ENCODE measurements at places on chromosomes 3 and 15. TPM values are rescaled to one million over a fixed set of nuclear protein-coding genes. Genes with fewer than 3 reads are reported as not detected.

DNA sequence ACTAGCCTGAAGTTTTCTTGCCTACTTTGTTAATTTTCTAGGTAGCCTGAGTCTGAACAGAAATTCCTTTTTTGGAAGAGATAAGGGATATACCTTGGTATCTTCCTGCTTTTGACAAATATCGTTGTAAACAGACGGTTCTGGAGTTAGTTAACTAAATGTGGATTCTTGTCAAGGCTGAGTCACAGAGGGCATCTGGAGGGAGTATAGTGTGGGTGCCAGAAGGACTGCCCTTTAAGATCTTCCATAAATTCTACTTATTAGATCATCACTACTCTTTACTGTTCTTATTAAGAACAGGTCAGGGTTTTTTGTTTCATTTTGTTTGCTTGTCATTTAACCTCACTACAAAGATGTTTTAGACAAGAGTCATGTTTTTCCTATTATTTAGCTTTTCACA lies 125.3 kb upstream of the SKOR1 start:
- DNase-seq, result no peak

GRCh38 chr3:181711325-181712135 lies at the start of gene SOX2:
TSS of gene SOX2 (plus strand) at chr3:181711925. CDS start at chr3:181712361, 436 bp downstream.
- DNase-seq, result peak; percentile 91

- DNase-seq, result peak; percentile 89
Measured at GRCh38 chr3:129627350-129628168, 21.1 kb upstream of the PLXND1 start.

GRCh38 chr3:157443905-157444796 lies 7.5 kb downstream of the PTX3 start:
- DNase-seq, result no peak

GRCh38 chr3:190217081-190217480 lies 96.4 kb upstream of the P3H2 start:
- DNase-seq, result no peak

GRCh38 chr3:16286161-16286560 lies 21.1 kb downstream of the OXNAD1 start:
- DNase-seq, result no peak

GRCh38 chr3:132660052-132660810 lies at the start of gene UBA5:
TSS of gene UBA5 (plus strand) at chr3:132660329. CDS start at chr3:132660538, 209 bp downstream.
- DNase-seq, result peak; percentile 56

DNA sequence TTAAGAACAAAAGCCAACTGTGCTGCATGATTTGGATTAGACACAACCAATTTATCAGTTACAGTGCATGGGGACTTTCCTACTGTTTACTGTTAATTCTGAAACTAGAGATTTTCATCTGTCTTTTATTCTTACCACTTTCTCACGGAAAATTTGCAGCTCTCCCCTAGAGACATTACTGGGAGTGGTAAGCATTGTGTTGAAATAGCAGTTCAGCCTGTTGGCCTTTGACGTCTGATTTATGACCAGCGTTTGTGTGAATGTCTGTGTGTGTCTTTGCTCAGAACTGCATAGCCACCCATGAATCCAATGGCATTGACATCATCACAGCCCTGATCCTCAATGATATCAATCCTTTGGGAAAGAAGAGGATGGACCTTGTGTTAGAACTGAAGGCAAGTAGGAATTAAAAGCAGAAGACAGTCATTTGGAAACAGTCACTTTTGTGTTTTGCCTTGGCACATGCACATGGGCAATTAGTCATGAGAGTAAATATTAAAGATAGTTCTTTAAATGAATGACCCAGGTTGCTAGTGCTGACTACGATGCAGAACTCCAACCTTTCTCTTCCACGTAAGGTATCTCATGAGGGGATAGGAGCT lies 202.2 kb upstream of the BHLHE40 start:
- DNase-seq, result peak; percentile 79

DNA sequence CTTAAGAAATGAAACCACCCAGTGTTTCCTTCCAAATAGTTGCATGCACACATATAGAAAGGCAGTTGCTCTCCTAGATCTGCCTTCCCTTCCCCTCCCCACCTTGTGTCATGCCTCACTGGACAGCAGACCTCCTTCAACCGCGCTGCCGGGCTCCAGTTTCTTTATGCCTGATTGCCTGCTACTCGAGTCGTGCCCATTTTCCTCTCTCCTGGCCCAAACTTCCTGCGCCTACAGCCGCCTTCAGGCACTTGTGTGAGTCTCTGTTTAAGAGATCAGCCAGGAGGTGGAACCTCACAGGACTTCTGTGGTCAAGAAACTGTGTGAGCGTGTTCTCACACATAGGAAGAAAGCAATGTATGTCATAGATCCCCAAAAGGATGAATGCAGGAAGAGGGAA lies 8.8 kb upstream of the FAM107A start:
- DNase-seq, result no peak

- DNase-seq, result no peak
Measured at GRCh38 chr15:79954661-79955060, 16.3 kb downstream of the BCL2A1 start.

- no peak for DNase-seq
Measured at GRCh38 chr15:73954188-73955145, 28.2 kb downstream of the LOXL1 start.

DNA sequence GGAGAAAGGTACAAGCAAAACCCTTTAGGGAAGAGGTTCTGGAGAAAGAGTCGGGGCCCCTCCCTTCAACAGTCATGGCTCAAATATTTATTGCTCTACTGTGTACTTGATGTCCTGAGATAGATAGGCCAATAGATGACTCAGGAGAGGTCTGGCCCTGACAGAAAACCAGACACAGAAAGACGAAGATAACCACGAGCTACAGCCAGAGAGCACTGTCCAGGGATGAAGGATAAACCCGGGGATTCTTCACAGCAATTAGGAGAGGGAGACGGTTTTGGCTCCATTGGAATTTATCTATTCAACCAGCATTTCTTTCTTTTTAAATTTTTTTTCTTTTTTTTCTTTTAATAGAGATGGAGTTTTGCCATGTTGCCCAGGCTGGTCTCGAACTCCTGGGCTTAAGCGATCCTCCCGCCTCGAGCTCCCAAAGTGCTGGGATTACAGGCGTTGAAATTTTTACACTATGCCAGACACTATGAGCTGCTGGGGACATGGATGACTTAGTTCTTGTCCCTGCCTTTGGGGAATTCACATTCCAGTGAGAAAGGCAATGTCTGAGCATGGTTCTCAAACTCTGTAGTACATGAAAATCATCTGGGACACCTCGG lies 4.6 kb upstream of the CIDEC start:
- DNase-seq, result peak; percentile 93

DNA sequence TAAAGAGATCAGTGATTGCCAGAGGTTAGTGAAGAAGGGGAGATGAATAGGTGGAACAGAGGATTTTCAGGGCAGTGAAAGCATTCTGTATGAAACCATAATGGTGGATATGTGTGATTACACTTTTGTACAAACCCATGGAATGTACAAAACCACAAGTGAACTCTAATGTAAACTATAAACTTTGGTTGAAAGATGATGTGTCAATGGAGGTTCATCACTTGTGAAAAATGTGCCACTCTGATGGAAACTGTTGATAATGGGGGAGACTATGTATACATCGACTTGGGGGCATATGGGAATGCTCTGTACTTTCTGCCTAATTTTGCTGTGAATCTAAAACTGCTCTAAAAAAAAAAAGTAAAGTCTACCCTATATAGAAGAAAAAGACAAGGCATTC lies 68.7 kb upstream of the ARHGEF3 start:
- DNase-seq, result no peak

DNA sequence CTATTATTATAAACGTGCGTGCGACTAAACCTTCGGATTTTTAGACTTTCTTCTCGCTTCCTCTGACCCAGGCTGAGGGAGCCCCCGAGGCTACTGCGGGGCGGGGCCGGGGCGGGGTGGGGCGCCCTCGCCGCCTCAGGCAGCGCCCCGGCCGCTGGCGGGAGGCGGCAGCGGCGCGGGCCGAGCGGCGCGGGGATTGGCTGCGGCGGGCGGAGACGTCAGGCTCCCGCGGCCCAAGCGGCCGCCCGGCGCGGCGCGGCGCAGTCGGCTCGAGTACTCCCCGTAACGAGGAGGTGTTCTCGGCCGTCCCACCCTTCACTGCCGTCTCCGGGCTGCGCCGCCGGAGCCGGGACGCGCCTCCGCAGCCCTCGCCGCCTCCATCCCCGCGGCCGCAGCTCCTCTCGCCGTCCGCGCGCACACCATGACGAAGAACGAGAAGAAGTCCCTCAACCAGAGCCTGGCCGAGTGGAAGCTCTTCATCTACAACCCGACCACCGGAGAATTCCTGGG lies at the start of gene ATP1B3:
Gene ATP1B3 (plus strand): TSS at position 263 of the 510 bp plus-strand sequence. CDS start 159 bp downstream, at position 422.
- DNase-seq, result peak; percentile 82

- DNase-seq, result no peak
Measured at GRCh38 chr3:151357463-151357850, 27.1 kb downstream of the P2RY12 start.

DNA sequence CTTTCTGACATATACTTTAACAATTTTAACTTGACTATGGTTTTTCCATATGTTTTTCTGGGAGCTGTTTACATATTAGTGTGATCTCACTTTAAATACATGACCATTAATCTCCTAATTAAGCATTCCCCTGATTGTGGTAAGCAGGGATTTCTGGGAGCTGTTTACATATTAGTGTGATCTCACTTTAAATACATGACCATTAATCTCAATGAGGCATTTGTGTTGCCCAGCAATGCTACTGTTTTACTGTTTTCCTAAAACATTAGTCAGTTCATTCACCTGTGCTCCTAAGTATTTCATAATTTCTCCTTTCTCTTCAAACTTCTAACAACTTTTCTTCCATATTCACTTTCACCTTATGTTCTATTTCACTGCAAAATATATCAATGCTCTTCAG lies 3.6 kb upstream of the GRAMD1C start:
- DNase-seq, result no peak

GRCh38 chr15:77535845-77536244 lies 96.9 kb downstream of the LINGO1 start:
- DNase-seq, result no peak

DNA sequence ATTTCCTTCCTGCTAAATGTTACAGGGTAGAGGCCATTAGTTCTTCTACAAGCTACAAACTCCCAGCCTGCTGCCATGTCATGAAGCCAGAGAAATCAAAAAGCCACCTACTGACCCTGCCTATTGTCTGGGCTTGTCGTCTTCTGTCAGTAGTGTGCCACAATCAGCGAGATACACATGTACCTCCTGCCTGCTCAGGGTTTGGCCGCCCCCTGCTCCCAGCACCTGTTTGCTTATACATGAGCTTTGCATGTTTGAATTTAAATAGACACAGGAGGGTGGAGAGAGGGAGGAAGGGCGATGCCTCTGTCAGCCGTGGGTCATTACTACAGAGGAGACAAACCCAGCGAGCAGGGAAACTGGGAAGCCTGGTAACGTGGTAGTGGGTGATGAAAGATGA lies 106.1 kb downstream of the ROBO2 start:
- no peak for DNase-seq

GRCh38 chr15:70299931-70300869 lies 202.5 kb upstream of the TLE3 start:
- DNase-seq, result no peak

GRCh38 chr15:83413054-83413719 lies 34.0 kb upstream of the SH3GL3 start:
- DNase-seq, result no peak

GNB4 gene
- polyA plus RNA-seq, result 10.9 TPM

CILP gene
- 0.09 TPM for polyA plus RNA-seq

FRMD4B gene
- polyA plus RNA-seq, result 0.47 TPM

EFCC1 gene
- not detected for polyA plus RNA-seq

GRK7 gene
- polyA plus RNA-seq, result not detected

SAMD7 gene
- not detected for polyA plus RNA-seq

RAB7A gene
- polyA plus RNA-seq, result 137 TPM

CERS3 gene
- polyA plus RNA-seq, result not detected

SLMAP gene
- 15.7 TPM for polyA plus RNA-seq

PLA2G4E gene
- not detected for polyA plus RNA-seq

PLSCR5 gene
- polyA plus RNA-seq, result not detected

TIPIN gene
- polyA plus RNA-seq, result 37.0 TPM

MUSTN1 gene
- not detected for polyA plus RNA-seq
